ENCODE measurements at places on chromosomes 1 and 21.

GRCh38 chr21:41557884-41558283 is 49.9 kb upstream of the TMPRSS2 start:
- no peak for DNase-seq

DNA sequence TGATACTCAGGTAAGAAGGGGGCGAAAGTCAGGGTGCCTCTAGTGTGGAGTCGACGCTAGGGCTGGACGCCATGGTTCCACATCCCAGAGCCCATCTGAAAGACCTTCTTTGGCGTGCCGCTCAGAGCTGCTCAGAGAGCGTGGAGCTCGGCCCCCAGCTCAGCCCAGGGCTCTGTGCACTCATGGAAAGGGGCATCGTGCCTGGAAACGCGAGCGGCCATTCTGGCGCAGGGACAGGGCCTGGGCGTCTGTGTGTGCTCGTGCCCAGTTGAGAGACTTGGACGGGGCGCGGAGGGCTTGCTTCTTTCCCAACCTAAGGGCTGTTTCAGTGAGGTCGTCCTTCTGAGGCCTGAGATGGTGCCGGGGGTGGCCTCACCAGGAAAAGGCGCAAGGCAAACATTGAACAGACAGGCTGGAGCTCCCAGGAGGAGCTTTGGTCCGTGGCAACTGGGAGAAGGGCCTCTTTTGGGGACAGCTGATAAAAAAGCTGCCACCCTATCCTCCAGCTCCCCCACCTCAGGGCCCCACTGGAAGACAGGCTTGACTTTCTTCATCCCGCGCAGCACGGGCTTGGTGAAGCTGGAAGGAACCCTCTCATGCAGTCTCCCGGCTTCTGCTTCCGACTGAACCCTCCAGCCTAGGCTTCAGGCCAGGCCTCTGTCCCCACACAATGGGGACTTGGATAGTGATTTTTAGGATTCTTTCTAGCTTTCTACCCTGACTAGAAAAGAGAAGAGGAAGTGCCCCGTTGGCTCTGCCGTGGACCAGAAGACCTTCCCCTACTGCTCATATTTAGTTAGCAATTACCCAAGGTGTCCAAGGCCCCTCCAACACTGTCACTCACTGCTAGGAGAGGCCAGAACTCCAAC is 77.1 kb downstream of the CD58 start:
- no peak for DNase-seq

GRCh38 chr1:19067182-19067911 is 110.9 kb upstream of the IFFO2 start:
- no peak for DNase-seq

GRCh38 chr1:1910651-1911331 is 4.3 kb upstream of the CALML6 start:
- no peak for DNase-seq

GRCh38 chr1:16135501-16135900 is 20.4 kb downstream of the EPHA2 start:
- DNase-seq = no peak

- DNase-seq = no peak
Observed at GRCh38 chr1:238710697-238711096, 675.7 kb upstream of the CHRM3 start.
